ENCODE measurements at places on chromosomes 3 and 15.
A peak's percentile ranks its signal among the peaks of the same experiment; 100 is the strongest.

GRCh38 chr15:51379390-51379789, 37.9 kb downstream of the GLDN start:
- no peak for DNase-seq

- DNase-seq: no peak
These were observed 326.9 kb downstream of the IL5RA start for GRCh38 chr3:2783261-2783660.

GRCh38 chr3:43996379-43997301, 245.0 kb upstream of the TOPAZ1 start:
- DNase-seq: peak; percentile 76

DNA sequence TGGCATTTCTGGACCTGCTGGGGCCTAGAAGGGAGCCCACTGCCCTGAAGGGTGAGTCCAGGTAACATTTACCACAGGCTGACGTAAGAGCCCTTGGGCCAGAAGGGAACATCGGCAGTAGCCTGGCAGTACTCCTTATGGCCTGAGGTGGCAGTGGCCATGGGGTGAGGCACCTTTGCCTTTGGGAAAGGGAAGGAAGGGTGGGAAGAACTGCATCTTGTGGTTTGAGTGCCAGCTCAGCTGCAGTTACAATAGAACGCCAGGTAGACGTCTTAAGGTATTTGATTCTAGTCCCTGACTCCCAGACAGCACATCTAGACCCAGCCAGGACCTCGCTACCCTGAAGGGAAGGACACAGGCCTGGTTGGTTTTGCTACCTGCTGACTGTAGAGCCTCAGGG, 104.9 kb downstream of the SOX14 start:
- DNase-seq: no peak

GRCh38 chr15:89125088-89125826, 37.0 kb downstream of the ABHD2 start:
- no peak for DNase-seq

- no peak for DNase-seq
These were observed 361.4 kb upstream of the CFAP20DC start for GRCh38 chr3:59411186-59411585.

DNA sequence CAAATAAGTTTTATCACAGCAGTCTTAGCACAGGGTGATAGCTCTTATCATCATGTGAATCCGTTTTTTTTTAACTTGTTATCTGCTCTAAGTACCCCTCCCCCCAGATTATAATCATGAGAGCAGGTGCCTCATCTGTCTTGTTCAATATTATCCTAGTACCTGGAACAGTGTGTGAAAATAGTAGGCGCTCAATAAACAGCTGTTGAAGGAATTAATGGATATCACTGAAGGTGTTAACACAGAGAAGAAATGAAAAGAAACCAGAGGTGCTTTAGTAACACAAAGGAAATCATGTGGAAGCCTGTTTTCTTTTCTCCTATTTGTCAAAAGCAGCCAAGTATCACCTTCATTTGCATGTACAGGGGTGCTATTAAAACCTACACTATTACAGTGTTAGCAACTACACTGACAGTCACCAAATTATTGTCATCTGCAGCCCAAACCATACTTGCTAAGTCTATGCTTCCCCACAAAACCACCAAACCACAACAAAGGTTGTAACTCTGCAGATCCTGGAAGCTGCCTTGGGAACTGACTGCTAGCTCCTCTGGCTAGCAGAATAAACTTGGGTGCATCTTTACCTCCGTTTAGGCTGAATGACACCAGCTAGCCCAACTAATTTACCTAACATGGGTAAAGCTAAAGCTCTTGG, 2.9 kb downstream of the XPC start:
- DNase-seq: no peak

GRCh38 chr3:100246999-100247398, 13.8 kb upstream of the TBC1D23 start:
- DNase-seq: no peak

- no peak for DNase-seq
These were observed 42.8 kb downstream of the ILDR1 start for GRCh38 chr3:121979246-121979645.

DNA sequence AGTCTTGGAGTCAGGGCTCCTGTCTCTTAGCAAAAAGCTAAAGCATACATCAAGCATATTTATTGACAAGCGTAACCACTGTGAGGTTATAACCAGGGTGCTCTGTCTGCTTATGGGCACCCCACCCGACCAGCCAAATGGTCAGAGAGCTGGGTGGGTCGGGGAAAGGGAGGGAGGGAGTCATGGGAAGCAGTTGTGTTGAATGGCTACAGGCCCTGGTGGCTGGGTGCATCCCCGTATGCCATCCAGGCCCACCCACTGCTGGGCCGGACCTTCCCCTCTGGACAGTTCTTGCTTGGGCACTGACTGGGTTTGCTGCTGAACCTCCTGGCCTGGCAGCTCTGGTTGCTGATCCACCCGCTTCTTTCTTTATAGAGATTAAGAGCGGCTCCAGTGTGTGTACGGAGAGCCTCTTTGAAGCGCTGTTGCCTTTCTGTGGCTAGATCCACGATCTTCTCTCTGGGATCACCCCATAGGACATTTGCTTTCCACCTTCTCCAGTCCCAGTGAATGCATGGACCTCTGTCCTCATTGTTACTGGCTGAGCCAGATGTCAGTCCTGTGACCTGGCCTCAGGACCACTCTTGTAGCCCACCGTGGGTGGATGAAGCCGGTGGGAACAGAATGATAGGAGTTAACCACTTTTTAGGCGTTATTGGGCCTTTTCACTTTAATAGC, 59.6 kb downstream of the SMAD3 start:
- no peak for DNase-seq

DNA sequence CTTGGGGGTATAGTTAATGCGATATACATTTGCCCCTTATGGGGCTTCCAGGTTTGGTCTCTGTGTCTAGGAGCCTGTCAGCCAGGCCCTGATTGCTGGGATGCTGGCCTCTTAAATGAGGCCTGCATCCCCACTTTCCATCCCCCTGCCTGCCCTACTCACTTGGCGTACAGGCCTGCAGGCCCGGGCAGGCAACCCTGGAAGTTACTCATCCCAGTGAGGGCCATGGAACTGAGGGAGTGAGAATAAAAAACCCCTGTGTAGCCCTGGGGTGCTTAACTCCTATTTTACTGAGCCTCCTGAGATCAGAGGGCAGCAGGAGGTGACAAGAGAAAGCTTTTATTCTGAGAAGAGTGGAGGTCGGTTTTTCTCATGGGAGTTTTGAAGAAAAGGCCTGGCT, 2.0 kb downstream of the DISP2 start:
- no peak for DNase-seq

GRCh38 chr3:11195721-11196332, 41.5 kb downstream of the HRH1 start:
- DNase-seq: no peak

GRCh38 chr15:31256378-31257265, 70.0 kb upstream of the KLF13 start:
- DNase-seq: no peak

Data from NCI-H2029 (cell line).